ENCODE measurements at places on chromosomes 5 and 9. TPM values are rescaled to one million over a fixed set of nuclear protein-coding genes. Genes with fewer than 3 reads are reported as not detected.

TMEM161B gene
- 9.6 TPM for total RNA-seq

GPR150 gene
- 0.33 TPM for total RNA-seq

AMBP gene
- not detected for total RNA-seq

- no peaks in the 10 kb centered on the region for H3K27me3 ChIP-seq
- H3K4me3 ChIP-seq = no peak overlapping the region
- H3K4me1 ChIP-seq = peaks cover 34% of the 10 kb centered on the region
- H3K36me3 ChIP-seq = peaks cover 3% of the 10 kb centered on the region
- no peak overlapping the region for H3K27ac ChIP-seq
Observed at GRCh38 chr5:132473019-132473531, 17.5 kb downstream of the IRF1 start.
